ENCODE measurements at places on chromosomes 4 and X.

GRCh38 chr4:52248820-52249219 is 197.7 kb downstream of the SPATA18 start:
- no peak for DNase-seq

- no peak for DNase-seq
These were observed 37.6 kb downstream of the SLC7A11 start for GRCh38 chr4:138204507-138204906.

- no peak for DNase-seq
These were observed 61.2 kb upstream of the RAI2 start for GRCh38 chrX:17922303-17922702.

DNA sequence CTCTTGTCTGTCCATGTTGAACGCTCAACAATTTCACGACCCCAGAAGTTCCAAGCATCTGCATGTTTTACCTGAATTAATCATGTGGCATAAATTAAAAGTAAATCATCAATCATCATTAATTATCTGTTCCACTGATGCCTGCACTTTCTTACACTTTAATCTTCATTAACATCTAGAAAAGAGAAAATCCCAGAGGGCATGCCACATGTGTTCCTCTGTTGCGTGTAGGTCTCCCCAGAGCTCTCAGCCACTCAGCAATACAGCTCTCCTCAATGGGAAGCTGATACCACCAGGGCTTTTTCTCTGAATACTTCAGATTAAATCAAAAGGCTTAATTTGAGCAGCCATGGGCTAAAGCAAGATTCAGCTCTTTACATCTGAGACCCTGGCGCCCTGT is 722.4 kb upstream of the TENM3 start:
- no peak for DNase-seq

DNA sequence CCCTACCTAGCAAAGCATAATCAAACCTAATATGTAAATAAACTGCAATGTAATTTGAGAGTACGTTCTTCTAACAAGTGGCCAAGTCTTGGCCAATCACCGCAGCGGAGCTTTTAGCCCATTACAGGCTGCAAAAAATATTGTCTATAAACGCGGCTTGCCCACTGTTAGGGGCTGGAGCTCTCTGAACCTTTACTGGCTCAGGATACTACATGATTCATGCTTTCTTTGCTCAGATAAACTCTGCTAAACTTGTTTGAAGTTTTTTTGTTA is 990 bp upstream of the HADH start:
- no peak for DNase-seq

DNA sequence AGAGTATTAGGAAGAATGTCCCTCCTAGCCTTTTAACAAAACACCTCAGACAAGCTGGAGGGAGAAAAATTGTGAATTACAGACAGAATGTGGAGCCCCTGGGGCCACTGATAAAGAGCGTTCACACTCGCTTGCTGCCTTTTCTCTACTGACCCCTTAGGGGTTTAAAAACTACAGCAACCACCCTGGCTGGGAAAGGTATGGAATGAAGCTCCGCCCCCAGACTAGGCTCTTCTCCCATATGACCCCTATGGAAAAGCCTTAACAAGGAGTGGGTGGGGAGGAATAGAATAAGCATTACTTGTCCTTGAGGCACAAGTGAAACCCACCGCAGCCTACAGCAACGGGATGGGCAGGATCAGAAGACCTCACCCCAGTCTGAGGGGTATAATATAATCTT is 26.3 kb downstream of the ANKRD50 start:
- no peak for DNase-seq

DNA sequence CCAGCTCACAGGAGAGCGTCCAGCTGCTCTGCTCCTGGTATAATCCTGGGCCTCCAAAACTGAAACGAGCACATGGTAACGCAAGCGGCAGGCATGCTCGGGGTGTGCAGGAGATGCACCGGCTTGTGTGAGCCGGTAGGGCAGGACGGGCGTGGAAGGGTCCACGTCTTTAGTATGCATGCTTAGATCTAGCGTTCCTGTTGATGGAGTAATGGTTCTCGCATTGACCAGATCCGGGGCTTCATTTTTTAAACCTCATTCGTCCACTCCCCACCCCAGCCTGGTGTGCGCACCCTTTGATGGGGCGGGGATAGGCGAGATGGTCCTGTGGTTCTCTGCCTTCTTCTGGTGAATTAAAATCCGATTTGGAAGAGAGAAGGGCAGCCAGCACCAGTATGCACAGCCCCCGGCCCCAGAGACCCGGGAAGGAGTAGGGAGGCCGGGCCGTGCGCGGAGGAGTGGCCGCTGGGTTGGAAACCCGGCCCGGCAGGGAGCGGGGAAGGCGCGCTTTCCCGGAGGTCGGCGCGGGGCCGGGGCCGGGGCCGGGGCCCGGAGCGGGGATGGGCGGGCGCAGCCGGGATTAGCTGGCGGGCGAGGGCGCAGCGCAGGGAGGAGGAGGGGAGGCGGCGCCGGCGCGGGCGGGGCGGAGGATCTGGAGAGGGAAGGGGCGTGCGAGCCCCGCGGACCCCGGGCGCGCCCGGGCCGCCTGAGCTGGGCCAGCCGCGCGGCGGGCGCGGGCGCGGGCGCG is 39.9 kb downstream of the FAM149A start:
- no peak for DNase-seq

GRCh38 chr4:160880180-160880579 is 1283.6 kb downstream of the FSTL5 start:
- no peak for DNase-seq

- DNase-seq, result no peak
These were observed 41.4 kb downstream of the ABHD18 start for GRCh38 chr4:128006592-128006991.

GRCh38 chrX:131869182-131869581 is 153.9 kb upstream of the STK26 start:
- DNase-seq, result no peak

- no peak for DNase-seq
These were observed 72.9 kb downstream of the CLNK start for GRCh38 chr4:10611673-10612072.

- no peak for DNase-seq
These were observed 94.4 kb downstream of the IL15 start for GRCh38 chr4:141730805-141731204.

DNA sequence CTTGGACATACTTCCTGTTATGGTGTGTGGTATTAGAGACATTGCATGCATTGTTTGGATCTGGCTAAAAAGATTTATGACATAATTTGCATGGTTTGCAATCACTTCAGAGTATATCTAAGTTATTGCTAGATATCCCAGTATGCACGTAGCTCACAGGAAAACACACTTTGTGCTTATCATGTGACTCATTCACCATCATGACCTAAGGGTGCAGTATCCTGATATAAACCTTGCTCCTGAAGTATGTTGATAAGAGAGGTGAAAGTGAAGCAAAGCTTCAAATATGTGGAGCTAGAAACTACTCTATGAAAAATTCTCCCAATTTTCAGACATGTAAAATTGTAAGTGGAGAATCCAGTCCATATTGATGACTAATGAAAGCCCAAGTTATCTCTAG is 46.9 kb upstream of the GRXCR1 start:
- no peak for DNase-seq

- DNase-seq, result no peak
These were observed 59.1 kb downstream of the MRPL1 start for GRCh38 chr4:77921701-77922100.

DNA sequence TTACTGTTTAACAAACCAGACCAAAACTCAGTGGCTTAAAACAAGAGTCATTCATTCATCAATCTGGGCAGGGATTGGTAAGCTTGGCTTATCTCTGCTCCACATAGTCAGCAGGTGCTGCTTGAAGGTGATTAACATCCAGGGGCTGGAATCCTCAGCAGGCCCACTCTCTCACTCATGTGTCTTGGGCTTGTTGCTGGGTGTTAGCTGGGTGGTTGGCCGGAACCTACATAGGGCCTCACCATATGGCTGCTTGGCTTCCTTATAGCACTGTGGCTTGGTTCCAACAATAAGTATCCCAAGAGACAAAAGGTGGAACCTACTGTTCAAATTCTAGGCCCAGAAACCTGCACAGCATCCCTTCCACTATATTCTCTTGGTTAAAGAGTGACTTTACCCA is 125.0 kb downstream of the RASGEF1B start:
- DNase-seq, result no peak

DNA sequence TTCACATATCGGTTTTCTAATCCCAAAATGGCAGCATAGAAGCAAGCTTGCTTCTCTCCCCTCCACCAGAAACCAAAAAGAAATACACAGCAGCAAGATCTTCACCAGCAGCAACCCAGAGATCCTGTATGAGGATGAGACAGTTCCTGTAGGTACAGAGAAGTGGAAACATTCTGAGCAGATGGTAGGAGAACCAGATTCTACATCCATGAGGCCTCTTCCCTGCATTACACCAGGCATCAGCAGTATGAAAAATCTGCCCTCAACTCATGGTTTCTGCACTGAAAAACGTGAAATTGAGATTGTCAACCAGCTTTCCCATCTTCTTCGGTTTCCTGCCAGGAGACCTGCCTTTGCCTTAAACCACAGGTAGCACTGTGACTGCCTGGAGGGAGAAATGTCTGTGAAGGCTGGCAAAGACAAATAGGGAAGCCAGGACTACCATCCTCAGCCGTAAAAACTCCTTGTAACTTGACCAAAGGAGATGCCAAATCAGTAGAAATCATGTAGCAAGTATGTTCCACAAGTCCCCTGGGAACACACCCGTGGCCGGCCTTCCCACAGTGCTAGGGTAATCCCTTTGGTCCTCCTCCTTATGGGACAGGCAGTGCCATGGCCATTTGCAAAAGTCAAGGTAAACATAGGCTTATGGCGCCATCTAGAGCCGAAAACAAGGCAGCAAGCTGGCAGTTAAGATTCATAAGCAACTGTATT is 24.0 kb upstream of the MTHFD2L start:
- DNase-seq, result no peak

GRCh38 chr4:94711635-94712034 is 46.1 kb upstream of the BMPR1B start:
- DNase-seq, result no peak

- DNase-seq, result no peak
These were observed 17.6 kb downstream of the GRIA3 start for GRCh38 chrX:123201720-123202119.

- no peak for DNase-seq
These were observed at the start of gene HSD17B13 for GRCh38 chr4:87322754-87323153. Gene HSD17B13 (minus strand): TSS chr4:87322882. CDS start chr4:87322841, 41 bp downstream.

DNA sequence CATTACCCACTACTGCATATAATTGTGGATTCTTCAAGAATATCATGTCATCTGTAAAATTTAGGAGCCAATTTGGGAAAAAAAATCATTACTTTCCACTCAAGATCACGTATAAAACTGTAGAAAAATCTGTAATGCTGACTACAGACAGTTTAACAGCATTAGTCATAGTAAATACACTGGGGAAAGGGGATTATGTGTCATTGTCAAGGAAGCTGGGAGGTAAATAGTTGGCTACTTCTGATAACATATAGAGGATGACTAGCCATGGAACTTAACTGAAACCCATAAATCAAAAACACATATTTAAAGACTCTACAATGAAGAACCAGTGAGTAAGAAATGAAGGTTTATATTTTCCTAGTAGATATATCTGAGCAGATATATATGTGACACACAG is 1666.4 kb upstream of the IGFBP7 start:
- no peak for DNase-seq

DNA sequence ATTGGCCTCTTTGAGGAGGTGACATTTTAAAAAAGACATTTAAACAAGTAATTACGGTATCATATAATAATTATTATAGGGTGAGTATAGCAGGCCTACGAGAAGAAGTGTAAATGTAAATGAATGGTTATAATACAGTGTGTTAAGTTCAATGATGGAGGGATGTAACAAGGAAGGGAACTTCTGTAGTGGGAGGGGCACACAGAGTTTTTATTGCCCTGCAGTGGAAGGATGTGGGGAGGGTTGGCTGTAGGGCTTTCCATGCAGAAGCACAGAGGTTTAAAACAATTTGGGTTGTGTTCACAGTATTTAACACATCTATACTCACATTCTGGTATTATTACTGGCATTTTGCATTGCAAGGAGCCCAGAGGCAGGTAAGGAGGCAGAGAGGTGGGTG is 41.1 kb downstream of the AFF1 start:
- DNase-seq, result no peak

DNA sequence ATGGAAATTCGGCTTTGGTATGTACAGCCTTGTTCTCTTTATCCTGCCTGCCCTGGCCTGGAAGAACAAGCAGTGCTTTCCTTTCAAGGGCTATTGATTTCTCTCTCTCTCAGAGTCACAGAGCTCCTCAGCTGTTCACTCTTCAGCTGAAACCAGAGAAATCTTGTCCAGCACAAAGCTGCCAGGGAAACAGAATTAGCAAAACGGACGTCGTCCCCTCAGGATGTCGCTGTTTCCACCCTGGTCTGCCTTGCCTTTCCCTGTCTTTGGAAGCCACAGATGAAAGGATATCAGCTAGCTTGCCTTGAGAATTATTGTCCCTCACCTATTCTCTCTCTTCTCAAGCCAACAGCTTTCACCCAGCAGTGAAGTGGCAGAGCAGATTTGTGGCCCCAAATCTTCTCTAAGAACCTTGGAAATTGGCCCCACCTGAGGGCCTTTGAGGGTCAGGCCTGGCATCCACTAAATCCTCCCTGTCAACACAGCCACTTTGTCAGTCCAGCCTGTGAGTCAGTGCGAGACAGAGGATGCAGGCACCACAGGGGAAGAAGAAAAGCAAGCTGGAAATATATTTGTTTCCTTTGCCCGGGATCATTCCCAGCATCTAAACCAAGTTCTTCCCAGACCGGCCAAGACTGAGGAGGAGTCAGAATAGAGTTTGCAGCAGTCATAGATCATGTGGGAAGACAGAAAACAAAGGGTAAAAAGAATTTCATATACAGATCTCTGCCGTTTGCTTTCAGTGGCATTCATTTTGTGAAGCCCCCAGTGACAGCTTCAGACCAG is 63.8 kb upstream of the MTM1 start:
- DNase-seq, result no peak

DNA sequence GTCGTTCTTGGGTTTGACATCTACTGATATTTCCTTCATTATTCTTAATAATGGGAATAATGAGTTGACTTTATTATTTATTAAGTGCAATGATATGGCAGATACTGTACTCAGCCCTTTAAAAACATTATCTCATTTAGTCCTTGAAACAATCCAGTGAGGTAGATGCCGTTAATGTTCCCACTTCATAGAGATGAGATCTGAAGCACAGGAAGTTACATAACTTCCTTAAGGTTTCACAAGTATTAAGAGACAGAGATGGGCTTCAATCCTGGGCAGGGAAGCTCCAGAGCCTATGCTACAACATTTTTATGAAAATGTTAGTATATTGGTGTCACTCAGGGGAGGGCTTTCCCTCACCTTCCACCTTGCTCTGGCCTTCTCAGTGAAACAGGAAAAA is 9.7 kb upstream of the KLHL13 start:
- DNase-seq, result no peak

DNA sequence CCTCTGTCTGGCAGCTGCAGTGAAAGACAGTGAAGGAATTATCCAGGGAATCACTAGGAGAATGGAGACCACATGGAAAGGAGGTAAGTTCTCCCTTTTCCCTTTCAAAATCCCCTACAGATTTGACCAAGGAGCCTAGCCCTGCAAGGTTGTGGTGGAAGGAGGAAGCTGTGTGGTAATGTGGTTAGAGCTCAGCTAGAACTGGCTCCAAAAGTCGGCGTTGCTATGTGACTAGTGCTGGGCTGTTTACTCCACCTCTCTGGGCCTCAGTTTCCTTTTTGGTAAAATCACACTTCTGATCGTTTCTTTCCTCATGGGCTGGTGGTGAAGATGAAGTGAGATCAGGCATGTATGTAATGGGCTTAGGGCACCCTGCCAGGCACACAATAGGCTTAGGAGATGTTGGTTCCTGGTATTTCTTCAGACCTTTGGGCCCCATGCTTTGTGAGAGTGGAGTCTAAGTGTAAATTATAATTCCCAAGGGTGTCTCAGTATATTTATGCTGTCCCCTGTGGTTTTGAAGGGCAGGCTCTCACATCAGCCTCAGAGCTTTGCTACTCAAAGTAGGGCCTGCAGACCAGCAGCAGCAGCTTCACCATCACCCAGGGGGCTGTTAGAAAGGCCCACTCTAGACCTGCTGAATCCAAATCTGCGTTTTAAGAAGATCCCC is 183.7 kb upstream of the BCOR start:
- DNase-seq, result no peak
